ENCODE measurements at places on chromosomes 5 and 9. TPM values are rescaled to one million over a fixed set of nuclear protein-coding genes. Genes with fewer than 3 reads are reported as not detected.

REEP2 gene
- 2.7 TPM for total RNA-seq

STKLD1 gene
- total RNA-seq, result 1.3 TPM

DNA sequence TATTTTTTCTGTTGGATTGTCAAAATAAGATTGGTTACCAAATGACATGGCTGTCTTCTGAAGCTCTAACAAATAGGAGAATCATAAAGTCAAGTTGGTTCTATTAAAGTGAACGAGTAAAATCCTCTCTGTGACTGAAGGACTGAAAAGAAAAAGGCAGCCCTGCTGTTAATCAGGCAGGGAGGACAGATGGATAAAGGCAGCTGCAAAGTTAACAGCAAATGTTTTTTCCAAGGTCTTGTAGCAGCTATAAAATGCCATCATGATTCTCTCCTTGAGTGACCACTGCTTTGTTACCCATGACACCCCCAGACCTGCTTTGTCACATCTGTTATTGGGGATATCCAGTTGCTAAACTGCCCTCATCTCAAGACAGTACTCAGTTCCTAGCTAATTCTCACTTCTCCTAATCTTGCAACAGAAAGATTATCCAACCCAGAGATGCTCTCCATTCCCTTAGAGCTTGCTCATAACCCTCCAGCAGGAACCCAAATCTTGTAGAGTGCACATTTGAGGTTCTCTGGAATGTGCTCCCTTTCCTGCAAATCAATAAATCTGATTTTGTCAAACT lies 89.7 kb upstream of the PARP8 start:
- DNase-seq, result no peak

DNA sequence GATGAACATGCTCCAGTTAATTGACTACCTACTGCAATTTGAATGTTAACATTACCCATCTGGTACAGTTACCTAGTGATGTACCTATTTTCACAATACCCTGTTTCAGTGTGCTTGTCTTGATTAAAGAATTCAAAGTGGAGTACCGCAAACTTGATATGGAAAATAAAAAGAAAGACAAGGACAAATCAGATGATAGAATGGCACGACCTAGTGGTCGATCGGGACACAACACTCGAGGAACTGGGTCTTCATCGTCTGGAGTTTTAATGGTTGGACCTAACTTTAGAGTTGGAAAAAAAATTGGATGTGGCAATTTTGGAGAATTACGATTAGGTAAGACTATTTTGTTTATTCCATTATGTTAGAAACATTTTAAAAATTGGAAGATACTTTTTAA lies 33.5 kb downstream of the CSNK1G3 start:
- peak; percentile 33 for DNase-seq

DNA sequence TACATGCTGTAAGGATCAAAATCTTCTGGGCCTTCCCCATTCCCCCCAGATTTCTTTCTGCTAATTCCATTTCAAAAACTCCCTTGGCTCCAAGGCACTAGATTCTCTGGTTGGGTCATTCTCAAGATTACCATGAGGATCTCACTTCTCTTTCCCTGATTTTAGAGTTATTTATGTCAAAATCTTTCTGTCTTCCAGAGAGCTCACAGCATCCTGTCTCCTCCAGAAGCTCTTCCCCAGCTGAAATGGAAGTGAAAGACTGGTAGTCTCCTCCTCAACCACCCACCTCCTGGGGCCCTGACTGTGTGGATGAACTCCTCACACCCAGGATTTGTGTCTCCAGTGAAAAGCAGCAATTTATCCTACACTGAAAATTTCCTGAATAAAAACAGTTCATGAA lies 11.9 kb upstream of the ZNF366 start:
- no peak for DNase-seq

PKN3 gene
- 3.8 TPM for total RNA-seq

PCA3 gene
- total RNA-seq, result 0.38 TPM

ZER1 gene
- 54.7 TPM for total RNA-seq

TNC gene
- total RNA-seq, result 216 TPM

IDNK gene
- total RNA-seq, result 6.8 TPM

DNA sequence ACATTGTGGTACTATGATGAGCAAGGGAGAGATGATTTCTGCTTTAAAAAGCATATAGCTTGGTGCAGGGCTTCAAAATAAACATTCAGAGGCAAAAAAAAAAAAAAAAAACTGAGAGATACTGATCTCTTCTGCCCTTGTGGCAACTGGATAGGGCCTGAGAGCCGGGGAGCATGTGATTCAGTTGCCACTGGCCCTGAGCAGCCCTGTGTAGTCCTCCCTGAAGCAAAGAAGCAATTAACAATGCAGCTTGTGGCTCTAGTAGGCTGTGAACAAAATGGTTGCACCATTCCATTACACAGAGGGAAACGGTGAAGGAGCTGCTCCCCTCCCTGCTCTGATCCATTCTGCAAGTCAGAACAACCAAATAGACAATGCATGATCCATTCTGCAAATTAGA lies 347.5 kb upstream of the DAB2 start:
- no peak for DNase-seq

GRCh38 chr9:2377117-2377516 lies 244.5 kb upstream of the VLDLR start:
- DNase-seq, result no peak

CDH6 gene
- 3.2 TPM for total RNA-seq

GRAMD2B gene
- total RNA-seq, result 44.8 TPM

ECSCR gene
- total RNA-seq, result 7.9 TPM

CCNJL gene
- 32.7 TPM for total RNA-seq

- DNase-seq, result no peak
These were observed 71.2 kb downstream of the ANKRD55 start for GRCh38 chr5:56161927-56162326.

KLHL3 gene
- 6.7 TPM for total RNA-seq

DNA sequence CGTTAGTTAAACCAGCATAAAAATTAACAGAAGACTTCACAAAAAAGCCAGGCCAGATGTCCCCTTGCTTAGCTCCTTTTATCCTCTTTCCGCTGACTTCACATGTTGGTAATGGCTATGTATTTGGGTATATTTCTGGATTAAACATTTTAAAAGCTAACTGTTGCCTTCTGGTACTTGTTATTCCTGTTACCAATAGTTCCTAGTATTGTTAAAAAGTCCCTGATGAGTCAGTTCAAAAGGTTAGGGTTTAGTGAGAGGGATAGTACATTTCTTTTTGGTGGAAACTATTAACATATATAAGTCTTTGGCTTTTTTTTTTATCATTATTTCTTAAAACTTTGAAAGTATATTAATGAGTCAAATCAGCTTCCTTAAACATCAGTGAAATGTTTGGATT lies 103.2 kb upstream of the ELL2 start:
- DNase-seq, result no peak

DNA sequence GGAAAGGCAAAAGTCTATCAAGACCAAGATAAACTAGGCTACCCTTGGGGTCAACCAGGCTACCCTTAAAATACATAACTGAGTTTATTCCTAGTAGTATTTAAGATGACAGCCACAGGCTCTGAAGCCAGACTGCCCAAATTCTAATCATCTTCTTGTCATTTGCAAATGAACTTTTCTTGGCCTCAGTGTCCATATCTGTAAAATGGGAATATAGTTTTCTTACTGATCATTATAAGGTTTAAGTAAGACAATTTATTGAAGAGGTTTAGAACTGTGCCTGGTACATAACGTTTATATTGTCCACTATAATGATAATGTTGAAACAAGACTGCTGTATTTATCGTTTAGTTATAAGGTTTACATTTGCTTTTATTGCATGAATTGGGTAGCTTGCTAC lies 112.5 kb downstream of the SLC12A2 start:
- no peak for DNase-seq

OCLN gene
- 130 TPM for total RNA-seq

PLPP7 gene
- total RNA-seq, result 0.58 TPM

DNA sequence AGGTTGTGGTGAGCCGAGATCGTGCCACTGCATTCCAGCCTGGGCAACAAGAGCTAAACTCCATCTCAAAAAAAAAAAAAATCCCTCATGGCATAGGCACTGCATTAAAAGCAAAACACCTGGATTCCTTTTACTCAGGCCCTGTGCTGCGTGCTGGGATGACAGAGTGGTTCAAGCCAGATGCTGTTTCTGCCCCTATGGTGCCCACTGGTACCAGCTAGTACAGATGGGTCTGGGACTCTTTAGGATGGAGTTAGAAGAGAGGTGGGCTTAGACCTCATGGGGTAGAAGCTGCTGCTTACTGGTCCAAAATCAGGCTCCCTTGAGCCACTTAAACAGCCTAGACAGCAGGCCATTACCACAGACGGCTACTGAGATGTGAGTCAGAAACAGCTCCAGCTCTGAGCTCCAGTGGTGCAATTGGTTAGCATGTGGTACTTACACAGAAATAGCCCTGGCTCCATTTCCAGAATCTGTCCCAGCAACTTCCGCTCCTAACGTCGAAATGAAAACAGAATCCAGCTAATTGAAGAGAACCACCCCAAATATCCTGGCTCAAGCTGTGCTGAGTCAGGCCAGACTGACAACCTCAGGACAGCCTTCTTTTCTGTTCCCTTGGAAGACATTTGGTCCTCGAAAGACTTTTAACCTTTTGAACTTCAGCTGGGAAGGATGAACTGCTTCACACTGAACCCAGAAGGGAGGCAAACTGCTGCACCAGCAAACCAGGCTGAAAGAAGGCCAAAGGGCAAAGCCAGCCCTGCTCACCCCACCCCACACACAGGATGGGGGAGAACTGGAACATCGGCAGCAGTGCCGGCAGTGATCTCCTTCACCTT lies 15.5 kb downstream of the C5orf15 start:
- no peak for DNase-seq

- peak; percentile 71 for DNase-seq
These were observed at the start of gene GALNT12 for GRCh38 chr9:98807070-98807813. Gene GALNT12, plus strand, starts transcription at chr9:98807670. Its CDS starts 29 bp downstream, at chr9:98807699.

Measured in mucosa of descending colon (tissue), 3 donors.